ENCODE measurements at places on chromosomes 16 and 17.

GRCh38 chr16:12637002-12637401 lies 166.7 kb downstream of the CPPED1 start:
- DNase-seq, result no peak

DNA sequence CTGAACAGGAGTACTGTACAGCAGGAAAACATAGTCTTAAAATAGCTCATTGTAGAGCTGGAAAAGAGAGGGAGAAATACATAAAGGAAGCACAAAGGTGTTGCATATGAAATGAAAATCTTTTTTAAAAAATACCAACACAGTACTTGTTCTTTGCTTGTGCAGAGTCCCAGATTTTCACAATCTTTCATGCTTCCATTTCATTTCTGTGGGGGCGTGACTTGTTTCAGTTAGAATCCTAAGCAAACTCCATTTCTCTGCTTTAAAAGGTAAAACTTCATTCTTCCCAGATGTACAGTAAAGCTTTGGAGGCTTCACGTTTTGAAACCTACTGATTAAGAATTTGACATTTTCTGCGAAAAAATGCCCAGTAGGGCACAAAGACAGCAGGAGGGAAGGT lies 48.5 kb upstream of the MARCHF10 start:
- DNase-seq, result no peak

DNA sequence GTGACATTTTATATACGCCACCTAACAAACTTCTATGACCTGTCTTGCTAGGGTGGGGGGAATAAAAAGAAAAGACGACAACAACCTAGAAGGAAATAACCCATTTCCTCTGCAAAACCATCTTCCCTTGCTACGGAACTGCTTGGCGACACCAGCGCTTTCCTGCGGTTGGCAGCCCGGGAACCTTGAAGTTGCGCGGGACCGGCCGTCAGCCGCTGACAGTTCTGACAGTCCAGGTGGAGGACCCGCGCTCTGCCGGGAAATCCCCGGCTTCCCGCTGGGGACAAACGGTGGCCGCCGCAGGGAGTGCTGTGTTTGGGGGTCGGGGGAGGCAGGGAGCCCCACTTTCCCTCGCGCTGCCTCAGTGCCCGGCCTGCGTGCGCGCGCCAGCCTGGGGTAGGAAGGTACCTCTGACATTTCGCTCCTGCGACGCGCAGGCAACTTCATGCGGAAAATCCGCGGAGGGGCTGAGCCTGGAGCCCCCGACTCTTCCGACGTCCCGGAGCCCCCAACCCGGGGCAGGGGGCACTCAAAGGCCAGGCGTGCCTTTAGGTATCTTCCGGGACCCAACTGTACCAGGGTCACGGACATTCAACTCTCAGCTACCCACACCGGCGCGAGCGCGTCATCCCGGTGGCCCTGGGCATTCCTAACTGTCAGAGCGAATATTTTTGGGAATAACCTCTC lies 516 bp downstream of the SLC16A6 start:
- no peak for DNase-seq

- DNase-seq, result no peak
Measured at GRCh38 chr17:40678902-40679522, 14.0 kb upstream of the KRT222 start.

- no peak for DNase-seq
Measured at GRCh38 chr17:73323409-73324159, 11.8 kb upstream of the CDC42EP4 start.

- no peak for DNase-seq
Measured at GRCh38 chr17:7431231-7431630, 2.6 kb downstream of the SPEM3 start.

DNA sequence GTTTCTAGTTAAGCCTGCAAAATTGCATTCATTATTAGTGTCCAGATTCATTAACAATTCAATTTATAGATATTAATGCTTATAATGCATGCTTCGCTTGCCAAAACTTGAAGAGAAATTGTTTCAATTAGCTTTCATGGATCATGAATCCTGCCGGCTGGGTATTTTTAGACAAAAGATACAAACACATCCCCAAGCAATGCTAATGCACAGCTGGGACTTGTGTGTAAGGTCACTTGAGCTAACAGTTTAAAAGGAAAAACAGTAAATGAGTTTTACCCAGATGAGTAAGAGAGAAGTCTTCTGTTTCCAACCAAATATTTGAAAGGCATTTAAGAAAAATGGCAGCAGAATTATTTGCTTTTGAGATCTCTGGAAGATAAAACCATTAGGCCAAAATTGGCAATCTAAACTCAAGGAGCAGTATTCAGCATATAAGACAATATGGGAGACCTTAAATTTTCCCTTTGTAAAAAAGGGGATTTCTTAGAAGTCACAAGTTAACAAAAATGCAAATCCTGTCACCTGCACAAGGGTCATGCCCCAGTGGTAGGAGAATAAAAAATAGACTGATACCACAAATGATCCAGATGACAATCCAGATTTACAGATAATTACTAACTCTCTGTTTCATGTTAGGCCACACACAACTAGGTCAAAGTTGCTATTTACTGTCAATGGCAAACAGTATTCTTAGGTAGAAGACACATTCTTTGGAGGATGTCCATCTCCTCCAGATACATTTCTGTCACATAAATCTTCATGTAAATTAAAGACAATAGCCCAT lies 418.4 kb upstream of the PMFBP1 start:
- no peak for DNase-seq

- no peak for DNase-seq
Measured at GRCh38 chr17:30346221-30346795, 12.5 kb upstream of the TMIGD1 start.

- DNase-seq, result no peak
Measured at GRCh38 chr17:885971-886571, 93.5 kb downstream of the NXN start.

GRCh38 chr17:79715098-79715942 lies 15.4 kb upstream of the ENPP7 start:
- no peak for DNase-seq

- DNase-seq, result no peak
Measured at GRCh38 chr17:18327556-18327955, 12.5 kb downstream of the SMCR8 start.

- DNase-seq, result no peak
Measured at GRCh38 chr17:16491131-16491702, 776 bp downstream of the LRRC75A start.

- no peak for DNase-seq
Measured at GRCh38 chr17:82962163-82962720, 117.2 kb upstream of the METRNL start.

GRCh38 chr17:66240630-66241029 lies 11.4 kb upstream of the APOH start:
- DNase-seq, result no peak

- no peak for DNase-seq
Measured at GRCh38 chr16:50889276-50889675, 147.4 kb downstream of the CYLD start.

GRCh38 chr17:27310565-27311110 lies 16.7 kb downstream of the WSB1 start:
- no peak for DNase-seq

- no peak for DNase-seq
Measured at GRCh38 chr17:83086199-83086880, 6.9 kb downstream of the METRNL start.

DNA sequence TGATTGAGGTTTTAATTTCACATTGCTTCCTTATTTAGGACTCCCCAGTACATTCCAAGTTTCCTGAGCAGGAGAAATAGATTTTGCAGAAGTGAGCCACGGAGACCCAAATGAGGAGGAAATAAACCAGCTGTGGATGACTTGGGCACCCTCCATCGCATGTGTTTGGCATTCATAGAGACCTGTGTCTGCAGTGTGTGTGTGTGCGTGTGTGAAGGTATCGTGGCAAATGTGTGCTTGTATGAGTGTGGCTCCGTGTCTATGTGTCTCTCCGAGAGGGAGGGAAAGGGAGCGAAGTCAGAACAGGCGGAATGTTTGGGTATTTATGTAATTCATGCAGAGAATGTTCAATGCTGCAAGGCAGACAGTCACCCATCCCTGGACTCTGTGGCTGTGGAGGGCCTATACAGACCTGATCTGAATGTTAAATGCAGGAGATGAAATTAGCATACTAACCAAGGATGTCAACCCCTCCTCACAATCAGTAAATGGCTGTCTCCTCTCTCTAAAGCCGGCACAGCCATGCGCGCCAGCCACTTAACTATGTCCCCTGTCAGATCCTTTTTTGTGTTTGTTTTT lies 186.0 kb upstream of the ZFHX3 start:
- no peak for DNase-seq

GRCh38 chr16:23436951-23437350 lies 16.0 kb downstream of the COG7 start:
- DNase-seq, result no peak

DNA sequence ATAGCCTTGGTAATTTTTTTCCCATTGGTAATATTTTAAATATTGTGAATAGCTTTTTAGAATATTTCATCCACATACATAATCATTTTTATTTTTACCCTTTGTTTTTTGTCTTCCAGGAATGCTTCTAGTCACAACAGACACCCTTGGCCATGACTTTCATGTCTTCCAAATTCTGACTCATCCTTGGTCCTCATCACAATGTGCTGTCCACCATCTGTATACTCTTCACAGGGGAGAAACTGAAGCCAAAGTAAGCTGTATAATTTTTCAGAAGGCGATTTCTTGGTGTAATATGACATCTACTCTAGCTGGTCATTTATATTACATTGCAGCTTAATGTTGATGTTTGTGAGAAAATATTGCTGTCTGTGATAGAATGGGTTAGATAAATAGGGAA lies 269.4 kb downstream of the BCAS3 start:
- no peak for DNase-seq

DNA sequence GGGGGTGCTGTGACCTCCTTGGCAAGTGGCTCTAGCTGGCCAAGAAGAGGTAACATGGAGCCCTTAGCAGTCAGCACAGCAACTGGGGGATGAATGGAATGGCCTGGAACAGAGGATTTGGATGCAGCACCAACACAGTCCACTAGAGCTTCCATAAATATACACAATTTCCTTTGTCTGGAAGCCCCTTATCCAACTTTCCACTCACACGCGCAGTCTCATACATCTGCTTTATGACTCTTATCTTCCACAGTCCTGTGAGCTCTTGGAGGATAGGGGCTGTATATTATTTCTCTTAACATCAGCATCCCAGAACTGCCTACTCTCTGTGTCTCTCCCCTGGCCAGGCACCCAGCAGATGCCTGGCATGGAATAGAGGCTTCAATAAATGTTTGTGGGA lies 235.6 kb upstream of the MAF start:
- no peak for DNase-seq

DNA sequence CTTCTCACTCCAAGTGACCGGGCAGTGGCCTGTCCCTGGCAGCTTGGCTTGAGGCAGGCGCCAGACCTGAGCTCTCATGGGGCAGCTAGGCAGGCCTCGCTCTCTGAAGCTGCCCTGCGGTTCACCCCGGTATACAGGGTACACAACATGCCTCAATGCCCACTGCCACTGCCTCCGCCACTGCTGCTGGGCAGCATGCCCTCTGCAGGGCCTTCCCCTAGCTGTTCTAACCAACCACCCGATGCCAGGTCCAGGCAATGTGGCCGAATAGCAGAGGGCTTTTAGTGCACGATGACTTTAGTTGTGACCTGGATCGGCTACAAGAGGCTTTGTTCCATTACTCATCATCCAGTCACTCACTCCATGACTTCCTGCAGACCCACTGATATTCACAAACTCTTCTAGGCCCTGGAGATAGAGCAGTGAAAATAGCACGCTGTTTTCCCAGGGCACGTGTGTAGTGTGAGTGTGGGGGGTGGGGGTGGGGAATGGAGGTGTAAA lies 19.7 kb downstream of the CDC42EP4 start:
- no peak for DNase-seq

GRCh38 chr16:74450236-74450635 lies 29.0 kb upstream of the CLEC18B start:
- DNase-seq, result no peak

GRCh38 chr16:82655072-82655714 lies 28.4 kb downstream of the CDH13 start:
- DNase-seq, result no peak

DNA sequence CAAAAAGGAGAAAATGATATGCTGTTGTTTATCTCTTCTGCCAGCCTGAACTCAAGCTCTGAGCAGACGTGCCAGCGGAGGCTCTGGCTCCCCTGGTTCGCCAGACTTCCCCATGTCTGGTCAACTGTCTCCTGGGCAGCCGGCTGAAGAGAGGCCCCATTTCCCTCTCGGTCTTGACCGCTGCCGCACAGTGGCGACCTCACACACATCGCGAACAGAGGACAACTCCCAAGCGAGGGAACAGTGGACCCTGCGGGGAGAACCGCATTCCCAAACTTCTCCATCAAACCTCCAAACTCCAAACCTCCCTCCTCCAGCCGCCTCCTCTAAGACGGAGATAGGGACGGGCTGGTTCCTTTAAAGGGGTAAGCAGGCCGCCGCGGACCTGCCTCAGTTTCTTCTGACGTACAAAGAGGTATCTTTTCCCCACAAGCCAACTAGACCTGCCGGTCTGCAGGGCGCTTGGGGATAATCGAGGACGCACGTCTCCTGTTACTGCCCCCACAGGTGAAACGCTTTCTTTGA lies 24.9 kb upstream of the RFFL start:
- DNase-seq, result no peak

- no peak for DNase-seq
Measured at GRCh38 chr17:65261152-65261551, 124.0 kb downstream of the RGS9 start.

All from GM12891 (cell line).